ENCODE measurements at places on chromosomes 3 and 15. TPM values are rescaled to one million over a fixed set of nuclear protein-coding genes. Genes with fewer than 3 reads are reported as not detected.
A peak's percentile ranks its signal among the peaks of the same experiment; 100 is the strongest.

The TADA3 gene
- 80.9 TPM for total RNA-seq

The ASB14 gene
- not detected for total RNA-seq

The CCR4 gene
- total RNA-seq = not detected

The HYAL3 gene
- total RNA-seq = 2.1 TPM

The EPHB1 gene
- 1.3 TPM for total RNA-seq

The LARP6 gene
- total RNA-seq = 21.2 TPM

The SGO1 gene
- not detected for total RNA-seq

The CHST2 gene
- 10.7 TPM for total RNA-seq

DNA sequence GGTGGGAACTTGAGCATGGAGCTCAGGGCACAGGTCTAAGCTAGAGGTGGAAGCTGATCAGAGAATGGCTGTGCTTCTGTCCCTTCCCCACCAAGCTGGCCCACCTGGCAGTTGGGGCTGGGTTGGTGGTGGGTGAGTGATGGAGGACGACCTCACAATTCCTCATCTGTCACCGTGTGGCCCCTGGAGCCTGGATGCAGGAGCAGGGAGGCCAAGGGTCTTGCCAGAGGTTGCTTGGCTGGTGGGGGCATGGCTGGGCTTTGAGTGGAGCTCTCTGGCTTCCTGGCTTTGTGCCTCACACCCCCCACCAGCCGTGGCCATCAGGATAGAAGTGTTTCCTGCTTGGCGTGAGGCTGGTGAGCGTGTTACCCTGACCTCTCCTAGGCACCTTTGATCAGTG is 36.0 kb downstream of the FBLN2 start:
- no peak for DNase-seq

GRCh38 chr3:22627993-22628499 is 575.1 kb upstream of the UBE2E2 start:
- no peak for DNase-seq

DNA sequence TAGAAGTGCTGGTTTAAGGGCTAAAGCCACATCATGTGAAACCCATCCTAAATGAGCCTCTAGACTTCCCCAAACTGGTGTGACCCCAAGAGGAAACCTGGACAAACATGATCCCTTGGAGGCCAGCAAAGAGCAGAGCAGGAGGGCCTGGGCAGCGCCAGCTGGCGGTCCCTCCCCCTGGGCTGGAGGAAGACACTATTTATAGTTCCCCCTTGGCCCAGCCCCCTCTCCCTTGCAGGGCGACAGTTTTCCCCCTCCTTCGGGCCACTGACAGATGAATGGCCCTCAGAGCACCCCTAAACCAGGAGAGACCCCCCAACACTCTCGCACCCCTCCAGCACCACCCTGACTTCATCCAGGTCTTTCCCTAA is 2.9 kb downstream of the UCN2 start:
- no peak for DNase-seq

- peak; percentile 21 for DNase-seq
Observed at GRCh38 chr15:28026221-28026620, 72.9 kb downstream of the OCA2 start.

DNA sequence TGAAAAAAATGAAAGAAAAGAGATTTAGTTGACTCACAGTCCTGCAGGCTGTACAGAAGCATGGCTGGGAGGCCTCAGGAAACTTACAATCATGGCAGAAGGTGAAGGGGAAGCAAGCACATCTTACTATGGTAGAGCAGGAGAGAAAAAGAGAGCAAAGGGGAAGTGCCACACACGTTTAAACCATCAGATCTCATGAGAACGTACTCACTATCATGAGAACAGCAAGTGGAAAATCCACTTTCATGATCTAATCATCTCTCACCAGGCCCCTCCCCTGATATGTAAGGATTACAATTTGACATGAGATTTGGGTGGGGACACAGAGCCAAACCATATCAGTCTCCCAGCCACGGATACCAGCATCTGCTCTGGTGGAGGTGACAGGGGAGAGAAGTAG is 50.8 kb upstream of the CPOX start:
- no peak for DNase-seq

DNA sequence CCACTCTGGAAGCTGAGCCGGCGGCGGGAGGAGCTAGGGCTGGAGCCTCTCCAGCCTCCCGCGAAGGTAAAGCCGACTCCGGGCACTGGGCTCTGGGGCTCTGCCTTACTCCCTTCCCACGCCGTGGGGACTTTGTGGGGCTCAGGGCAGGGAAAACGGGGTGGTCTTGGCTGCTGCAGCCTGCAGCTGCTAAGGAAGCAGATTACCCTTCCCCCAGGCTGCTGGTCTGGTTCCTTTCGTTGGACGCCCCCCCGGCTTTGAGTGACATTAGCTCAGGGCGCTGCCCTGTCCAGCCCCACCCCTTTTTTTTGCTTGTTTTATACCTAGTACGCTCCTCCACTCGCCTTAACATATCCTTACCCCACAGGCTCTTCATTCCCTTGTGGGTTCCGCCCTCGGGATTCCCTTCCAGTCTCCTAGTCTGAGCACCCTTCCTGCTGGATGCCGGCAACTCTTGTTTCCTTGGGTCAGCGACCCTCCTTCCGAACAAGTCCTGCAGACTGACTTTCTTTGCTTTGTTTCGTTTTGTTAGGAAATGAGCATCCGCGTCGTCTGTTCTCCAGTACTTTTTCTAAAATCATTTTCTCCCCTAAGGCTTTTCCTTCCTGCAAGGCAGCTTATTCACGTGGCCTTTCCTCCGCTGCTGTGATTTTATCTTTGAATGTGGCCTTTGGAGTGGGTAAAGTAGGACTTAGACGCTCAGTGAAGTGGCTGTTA is 551 bp downstream of the DNAJC13 start:
- no peak for DNase-seq

GRCh38 chr3:58035524-58036255 is 27.5 kb downstream of the FLNB start:
- no peak for DNase-seq

- DNase-seq = no peak
Observed at GRCh38 chr3:69712269-69712668, 27.0 kb upstream of the MITF start.

DNA sequence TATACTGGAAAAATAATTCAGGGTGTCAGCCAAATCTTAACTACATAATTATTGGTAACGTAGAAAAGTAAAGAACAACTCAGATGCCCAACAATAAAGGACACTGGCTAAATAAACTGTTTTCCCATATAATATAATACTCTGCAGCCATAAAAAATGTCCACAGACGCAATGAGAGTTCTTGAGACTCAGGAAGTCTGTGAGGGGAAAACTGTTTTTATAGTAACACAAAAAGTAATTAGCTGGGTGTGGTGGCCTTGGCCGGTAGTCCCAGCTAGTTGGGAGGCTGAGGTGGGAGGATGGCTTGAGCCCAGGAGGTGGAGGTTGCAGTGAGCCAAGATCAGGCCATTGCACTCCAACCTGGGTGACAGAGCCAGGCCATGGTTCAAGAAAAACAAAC is 5.5 kb upstream of the UBR1 start:
- DNase-seq = no peak

GRCh38 chr3:112505907-112506306 is 6.6 kb upstream of the BTLA start:
- DNase-seq = no peak

GRCh38 chr3:9019259-9019961 is 56.1 kb upstream of the RAD18 start:
- no peak for DNase-seq

Measured in esophagus muscularis mucosa (tissue), 4 donors.